ENCODE measurements at places on chromosomes 13 and 19. TPM values are rescaled to one million over a fixed set of nuclear protein-coding genes. Genes with fewer than 3 reads are reported as not detected.

Gene PROZ
- not detected for total RNA-seq

Gene CKM
- total RNA-seq = 0.12 TPM

Gene SYCN
- total RNA-seq = not detected

Gene KHSRP
- total RNA-seq = 94.7 TPM

Gene SYDE1
- total RNA-seq = 25.1 TPM

Gene AMER2
- total RNA-seq = not detected

Gene ERICH6B
- not detected for total RNA-seq

Gene SLC1A6
- under 0.01 TPM for total RNA-seq

Gene TNFAIP8L1
- total RNA-seq = 6.5 TPM

Gene C5AR2
- total RNA-seq = under 0.01 TPM

Gene GDF15
- 82.9 TPM for total RNA-seq

Gene CEACAM7
- total RNA-seq = not detected

Gene ZNF730
- 1.9 TPM for total RNA-seq

Gene LRRC63
- 0.22 TPM for total RNA-seq

Gene WDR62
- 16.3 TPM for total RNA-seq

Gene MAST1
- total RNA-seq = 0.87 TPM

Gene BCKDHA
- 26.1 TPM for total RNA-seq

Gene ZNF723
- total RNA-seq = not detected

Gene TNFSF9
- total RNA-seq = not detected

Gene EBI3
- total RNA-seq = not detected

Gene OVOL3
- total RNA-seq = not detected

Gene CGB1
- not detected for total RNA-seq

Gene BEST2
- not detected for total RNA-seq
